Mesendoderm (in vitro differentiated cells): ENCODE measurements at places on chromosomes 12 and 14.
A peak's percentile ranks its signal among the peaks of the same experiment; 100 is the strongest.

DNA sequence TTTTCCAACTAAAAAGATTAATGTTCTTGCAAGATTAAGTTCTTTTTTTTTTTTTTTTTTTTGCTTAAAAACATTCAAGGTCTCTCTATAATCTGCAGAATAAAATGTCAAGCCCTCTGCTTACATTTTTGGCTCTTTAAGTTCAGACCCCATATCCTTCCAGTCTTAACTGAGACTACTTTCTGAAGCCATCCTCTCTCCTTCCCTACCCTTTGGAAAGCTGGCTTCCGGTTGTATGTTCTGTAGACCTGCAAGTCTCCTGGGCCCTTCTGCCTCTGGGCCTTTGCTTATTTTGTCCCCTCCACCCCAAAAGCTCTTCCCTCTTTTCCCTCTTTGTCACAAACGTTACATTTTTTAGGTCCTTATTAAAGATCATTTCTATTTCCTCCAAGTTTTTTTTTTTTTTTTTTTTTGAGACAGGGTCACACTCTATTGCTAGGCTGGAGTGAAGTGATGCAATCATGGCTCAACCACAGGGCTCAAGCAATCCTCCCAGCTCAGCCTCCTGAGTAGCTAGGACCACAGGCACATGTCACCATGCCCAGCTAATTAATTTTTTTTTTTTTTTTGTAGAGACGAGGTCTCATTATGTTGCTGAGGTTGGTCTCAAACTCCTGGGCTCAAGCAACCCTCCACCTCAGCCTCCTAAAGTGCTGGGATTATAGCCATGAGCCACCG lies 46.5 kb downstream of the PTPRB start:
- no peaks in the 10 kb centered on the region for H3K4me1 ChIP-seq
- H3K27me3 ChIP-seq, result no peaks in the 10 kb centered on the region
- no peak overlapping the region for H3K4me3 ChIP-seq
- H3K36me3 ChIP-seq, result no peaks in the 10 kb centered on the region
- no peak overlapping the region for H3K27ac ChIP-seq

GRCh38 chr12:87661786-87662377 lies 367.3 kb downstream of the C12orf50 start:
- no peaks in the 10 kb centered on the region for H3K36me3 ChIP-seq
- DNase-seq, result no peak
- H3K4me3 ChIP-seq, result no peak overlapping the region
- no peaks in the 10 kb centered on the region for H3K27me3 ChIP-seq
- H3K4me1 ChIP-seq, result no peaks in the 10 kb centered on the region
- H3K27ac ChIP-seq, result no peak overlapping the region

GRCh38 chr14:38090506-38090905 lies 117.2 kb upstream of the SSTR1 start:
- no peaks in the 10 kb centered on the region for H3K36me3 ChIP-seq
- no peaks in the 10 kb centered on the region for H3K27me3 ChIP-seq
- no peaks in the 10 kb centered on the region for H3K4me1 ChIP-seq
- H3K4me3 ChIP-seq, result no peak overlapping the region
- H3K27ac ChIP-seq, result no peak overlapping the region

GRCh38 chr14:101506926-101507835 lies 54.1 kb upstream of the DIO3 start:
- H3K36me3 ChIP-seq, result no peaks in the 10 kb centered on the region
- H3K4me3 ChIP-seq, result no peak overlapping the region
- H3K27ac ChIP-seq, result no peak overlapping the region
- H3K27me3 ChIP-seq, result no peaks in the 10 kb centered on the region

DNA sequence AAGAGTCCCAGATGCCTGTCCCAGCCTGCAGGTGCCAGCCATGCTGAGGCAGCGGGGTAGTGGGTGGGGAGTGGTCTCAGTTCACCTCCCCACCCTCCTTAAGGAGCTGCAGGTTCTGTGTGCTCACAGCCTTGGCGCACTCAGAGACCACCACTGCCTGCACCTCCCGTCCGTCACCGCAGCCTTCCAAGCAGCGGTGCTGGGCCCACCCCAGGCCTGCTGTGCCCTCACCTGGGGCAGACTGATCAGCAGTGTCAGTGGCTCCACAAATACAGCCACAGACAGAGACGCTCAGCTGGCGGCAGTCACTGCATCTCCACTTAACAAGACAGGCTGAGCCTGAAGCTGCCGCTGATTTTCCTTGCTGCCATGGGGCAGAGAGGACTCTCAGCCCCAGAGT lies 120.2 kb downstream of the RFLNA start:
- H3K4me3 ChIP-seq, result no peak overlapping the region
- no peak for DNase-seq
- H3K27me3 ChIP-seq, result no peaks in the 10 kb centered on the region

DNA sequence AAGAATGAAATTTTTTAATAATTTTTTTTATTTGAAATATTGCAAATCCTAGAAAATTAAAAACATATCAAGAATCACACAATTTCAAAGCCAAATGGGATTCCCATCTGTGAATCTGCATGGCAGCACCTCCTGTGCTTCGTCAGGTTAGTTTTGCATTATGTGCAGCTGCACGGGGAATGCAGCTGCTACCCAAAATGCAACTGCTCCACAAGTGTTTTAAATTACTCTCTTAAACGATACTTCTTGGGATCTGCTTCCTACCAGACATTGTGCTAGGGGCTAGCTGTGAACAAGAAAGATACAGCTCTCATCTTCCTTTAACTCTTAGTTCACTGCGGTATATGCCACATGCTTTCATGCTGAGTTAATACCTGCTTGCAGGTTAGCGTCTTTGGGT lies 154.2 kb downstream of the CRADD start:
- H3K27ac ChIP-seq, result no peak overlapping the region
- no peak for DNase-seq
- no peaks in the 10 kb centered on the region for H3K27me3 ChIP-seq
- no peaks in the 10 kb centered on the region for H3K4me1 ChIP-seq
- H3K36me3 ChIP-seq, result no peaks in the 10 kb centered on the region

GRCh38 chr12:9392842-9393241 lies 184.6 kb upstream of the PZP start:
- DNase-seq, result no peak
- H3K36me3 ChIP-seq, result no peaks in the 10 kb centered on the region
- no peaks in the 10 kb centered on the region for H3K4me1 ChIP-seq
- H3K27me3 ChIP-seq, result no peaks in the 10 kb centered on the region
- no peak overlapping the region for H3K4me3 ChIP-seq

GRCh38 chr14:93033983-93034670 lies 81.6 kb downstream of the ITPK1 start:
- DNase-seq, result peak; percentile 41
- H3K4me1 ChIP-seq, result peaks cover 5% of the 10 kb centered on the region
- H3K4me3 ChIP-seq, result no peak overlapping the region
- no peaks in the 10 kb centered on the region for H3K36me3 ChIP-seq
- H3K27me3 ChIP-seq, result no peaks in the 10 kb centered on the region

- H3K27ac ChIP-seq, result no peak overlapping the region
- H3K4me1 ChIP-seq, result no peaks in the 10 kb centered on the region
- H3K36me3 ChIP-seq, result peaks cover 3% of the 10 kb centered on the region
- no peak overlapping the region for H3K4me3 ChIP-seq
- DNase-seq, result no peak
- no peaks in the 10 kb centered on the region for H3K27me3 ChIP-seq
Measured at GRCh38 chr14:55066223-55066622, 14.8 kb downstream of the MAPK1IP1L start.

DNA sequence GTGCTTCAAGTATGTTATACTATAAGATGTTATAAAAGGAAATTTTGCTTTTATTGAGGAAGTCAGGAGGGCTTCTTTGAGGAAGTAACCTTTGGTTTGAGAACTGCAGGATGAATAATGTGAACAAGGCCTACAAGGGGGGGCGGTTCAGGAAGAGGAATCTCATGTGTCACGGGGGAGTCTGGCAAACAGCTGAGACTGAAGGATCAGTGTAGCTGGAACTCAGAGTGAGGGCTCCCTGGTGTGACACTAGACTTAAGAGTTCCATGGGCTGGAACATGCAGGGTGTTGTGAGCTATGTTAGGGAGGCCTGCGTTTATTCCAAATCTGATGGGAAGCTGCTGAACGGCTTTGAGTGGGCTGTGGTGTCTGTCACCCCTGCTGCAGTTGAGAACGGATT lies 62.3 kb downstream of the UNC79 start:
- no peaks in the 10 kb centered on the region for H3K27me3 ChIP-seq
- H3K36me3 ChIP-seq, result no peaks in the 10 kb centered on the region
- no peaks in the 10 kb centered on the region for H3K4me1 ChIP-seq
- no peak overlapping the region for H3K4me3 ChIP-seq
- DNase-seq, result peak; percentile 43

GRCh38 chr12:111864913-111865312 lies 22.9 kb downstream of the MAPKAPK5 start:
- H3K27ac ChIP-seq, result no peak overlapping the region
- H3K27me3 ChIP-seq, result no peaks in the 10 kb centered on the region
- H3K4me3 ChIP-seq, result no peak overlapping the region

GRCh38 chr12:29455087-29455486 lies 42.4 kb downstream of the OVCH1 start:
- H3K4me3 ChIP-seq, result no peak overlapping the region
- H3K27me3 ChIP-seq, result no peaks in the 10 kb centered on the region
- H3K27ac ChIP-seq, result no peak overlapping the region
- no peak for DNase-seq
- no peaks in the 10 kb centered on the region for H3K4me1 ChIP-seq

DNA sequence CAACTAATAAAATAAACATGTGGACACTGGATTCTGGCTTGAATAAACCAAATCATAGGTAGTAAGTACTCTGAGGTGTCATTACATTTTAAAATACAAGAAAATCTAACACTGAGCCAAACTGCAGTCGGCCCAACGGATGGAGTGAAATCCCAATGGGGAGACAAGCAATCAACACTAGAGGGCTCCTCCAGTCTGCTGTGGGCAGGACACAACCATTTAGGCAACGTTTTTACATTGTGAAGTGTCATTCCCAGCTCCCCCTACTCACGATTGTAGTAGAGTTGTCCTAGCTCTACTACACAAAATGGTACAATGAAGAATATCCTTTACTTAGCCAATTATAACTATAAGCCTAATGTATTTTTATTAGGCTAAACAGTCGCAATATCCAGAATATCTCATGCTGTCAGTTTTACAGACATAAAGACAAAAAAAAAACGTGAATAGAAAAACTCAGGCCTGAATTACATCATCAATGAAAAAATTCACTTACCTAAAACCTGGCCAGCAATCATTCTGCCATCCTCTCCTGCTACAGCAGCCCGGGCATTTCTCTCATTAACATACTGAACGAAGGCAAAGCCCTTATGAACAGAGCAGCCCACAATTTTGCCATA lies 35.7 kb downstream of the HNRNPC start:
- peak; percentile 76 for DNase-seq
- H3K27ac ChIP-seq, result no peak overlapping the region
- no peaks in the 10 kb centered on the region for H3K4me1 ChIP-seq
- no peaks in the 10 kb centered on the region for H3K27me3 ChIP-seq

DNA sequence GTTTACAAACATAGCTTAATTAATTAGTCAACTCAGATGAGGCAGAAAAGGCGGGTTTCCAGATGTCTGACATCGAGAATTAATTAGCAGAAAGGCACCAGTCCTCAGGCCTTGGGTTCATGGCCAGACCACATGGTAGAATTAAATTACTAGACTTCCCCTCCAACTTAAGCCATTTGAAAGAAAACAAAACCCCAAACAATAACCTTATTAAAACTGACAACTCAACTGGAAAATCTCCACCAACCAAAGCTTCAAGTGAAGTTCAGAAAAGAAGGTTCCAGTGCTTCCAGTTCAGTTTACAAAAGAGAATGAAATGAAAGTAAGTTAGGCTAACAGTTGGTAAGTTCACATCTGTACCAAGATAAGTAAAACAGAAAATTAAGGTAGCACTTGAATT lies 349.5 kb downstream of the GRIN2B start:
- H3K36me3 ChIP-seq, result no peaks in the 10 kb centered on the region
- no peaks in the 10 kb centered on the region for H3K4me1 ChIP-seq
- no peak overlapping the region for H3K4me3 ChIP-seq
- no peak for DNase-seq
- H3K27ac ChIP-seq, result no peak overlapping the region

- H3K27ac ChIP-seq, result no peak overlapping the region
- H3K4me3 ChIP-seq, result no peak overlapping the region
- no peaks in the 10 kb centered on the region for H3K27me3 ChIP-seq
- H3K36me3 ChIP-seq, result no peaks in the 10 kb centered on the region
Measured at GRCh38 chr14:104587641-104588040, 8.1 kb downstream of the C14orf180 start.
